ENCODE measurements at places on chromosomes 16 and 17.
A peak's percentile ranks its signal among the peaks of the same experiment; 100 is the strongest.

DNA sequence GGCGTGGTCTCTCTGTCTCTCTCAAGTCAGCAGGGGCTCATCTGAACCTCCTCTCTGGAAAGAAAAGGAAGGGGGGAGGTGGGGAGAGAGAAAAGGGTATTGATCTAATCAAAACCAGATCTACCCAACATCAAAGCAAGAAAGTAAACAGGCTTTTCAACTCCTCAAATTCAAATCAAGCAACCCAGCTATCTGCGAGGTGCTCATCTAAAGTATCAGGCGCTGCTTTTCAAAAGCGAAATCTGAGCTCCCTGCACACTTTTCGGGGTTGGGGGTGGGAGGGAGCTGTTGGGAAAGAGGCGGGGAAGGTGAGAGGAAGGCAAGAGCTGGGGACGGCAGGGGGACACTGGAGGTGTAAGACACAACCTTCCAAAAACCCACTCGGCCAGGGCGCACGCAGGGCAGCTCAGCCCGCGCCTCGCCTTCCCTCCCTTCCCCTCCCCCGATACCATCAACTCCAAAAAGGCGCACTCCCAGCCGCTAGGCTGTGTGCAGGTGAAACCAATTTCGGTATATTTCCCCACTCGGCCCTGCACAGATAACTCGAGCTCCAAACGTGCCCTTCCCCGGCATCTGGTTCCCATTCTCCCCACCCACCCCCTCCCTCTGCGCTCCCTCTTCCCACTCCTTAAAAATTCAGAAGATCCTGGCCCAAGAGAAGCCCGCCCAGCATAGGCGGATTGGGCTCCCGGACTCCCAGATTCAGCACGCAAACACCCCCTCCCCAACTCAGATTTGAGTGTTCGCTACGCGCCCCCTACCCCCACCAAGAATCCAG, 2.6 kb downstream of the AXIN2 start:
- no peak for DNase-seq

DNA sequence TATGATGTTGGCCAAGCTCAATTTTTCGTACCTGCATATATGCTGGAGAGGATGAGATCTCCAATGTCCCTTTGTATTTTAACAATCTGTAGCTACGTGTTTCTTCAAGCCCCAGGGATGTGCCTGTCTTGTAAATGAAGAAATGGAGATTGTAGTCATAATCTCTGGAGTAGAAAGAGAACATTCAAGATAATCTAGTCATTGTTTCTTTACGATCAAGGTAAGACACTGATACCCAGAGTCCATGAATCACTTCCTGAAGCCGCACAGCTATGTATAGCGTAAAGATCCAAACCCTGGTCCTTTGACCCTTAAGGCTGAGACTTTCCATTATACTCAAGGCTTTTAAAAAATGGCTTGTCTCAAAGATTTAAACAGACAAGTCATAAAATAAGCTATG, 205.5 kb downstream of the HS3ST3B1 start:
- no peak for DNase-seq

DNA sequence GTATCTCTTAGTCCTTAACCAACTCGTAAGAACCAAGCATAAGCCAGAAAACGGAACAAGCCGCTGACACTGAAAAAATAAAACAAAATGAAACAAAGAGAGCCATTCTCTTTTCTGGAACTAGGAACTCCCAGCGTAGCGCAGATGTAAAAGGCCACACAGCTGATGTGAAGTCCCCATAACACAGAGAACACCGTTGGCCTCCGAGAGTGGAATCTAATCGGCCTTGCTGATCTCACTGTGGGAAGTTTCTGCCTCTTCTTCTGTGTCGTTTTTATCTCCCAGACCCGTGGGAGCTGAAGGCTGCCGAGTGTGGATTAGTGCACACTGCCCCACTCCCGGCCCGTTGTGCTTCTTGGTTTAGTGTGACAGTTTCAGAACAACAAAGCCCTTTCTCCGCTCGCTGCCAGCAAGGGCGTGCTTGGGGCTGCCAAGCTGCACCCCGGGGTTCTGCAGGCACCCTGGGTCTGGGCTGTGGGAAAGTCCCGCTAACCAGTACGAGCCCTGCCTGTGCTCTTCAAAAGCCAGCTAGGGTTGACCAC, 21.7 kb downstream of the TTYH2 start:
- no peak for DNase-seq

DNA sequence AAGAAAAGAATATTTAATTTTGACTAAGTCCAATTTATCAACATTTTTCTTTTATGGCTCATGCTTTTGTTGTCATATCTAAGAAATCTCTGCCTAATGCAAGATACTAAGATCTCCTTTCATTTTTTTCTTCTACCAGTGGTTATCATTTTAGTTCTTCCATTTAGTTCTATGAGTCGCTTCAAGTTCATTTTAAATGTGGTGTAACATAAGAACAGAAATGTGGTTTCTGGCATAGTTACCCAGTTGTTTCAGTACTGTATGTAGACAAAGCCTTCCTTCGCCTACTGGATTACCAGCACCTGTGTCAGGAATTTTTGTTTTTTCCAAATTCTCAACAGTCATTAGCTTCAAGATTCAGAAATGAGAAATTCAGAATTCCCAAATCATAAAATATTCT, 175.7 kb downstream of the PARN start:
- peak; percentile 61 for DNase-seq

DNA sequence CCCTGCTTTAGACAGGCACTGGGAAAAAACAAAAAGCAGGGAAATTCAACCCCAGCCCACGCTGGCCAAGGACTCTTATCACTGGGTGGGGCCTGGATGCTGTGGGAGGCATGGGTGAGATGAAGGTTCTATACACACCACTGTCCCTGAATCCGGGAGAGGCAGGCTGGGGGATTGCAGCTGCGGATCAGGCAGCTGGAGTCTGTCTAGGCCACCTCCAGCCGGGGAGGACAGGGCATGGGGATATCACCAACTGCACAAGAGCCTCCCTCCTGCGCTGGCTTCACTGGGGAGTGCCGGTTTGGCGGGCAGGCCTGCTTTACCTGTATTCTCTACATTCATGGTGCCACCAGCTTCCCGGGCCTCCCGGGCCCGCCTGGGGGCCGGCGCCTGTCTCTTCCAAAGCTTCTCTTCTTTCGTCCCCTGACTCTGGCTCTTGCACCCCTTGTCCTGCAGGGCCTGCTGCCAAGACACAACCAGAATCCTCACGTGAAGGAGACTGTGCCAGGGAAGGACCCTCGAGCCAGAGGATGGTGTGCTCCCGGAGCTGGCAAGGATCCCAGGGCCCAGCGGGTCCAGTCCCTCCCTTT, 13.9 kb downstream of the KIFC3 start:
- no peak for DNase-seq

GRCh38 chr16:31874366-31875111, 932 bp downstream of the ZNF267 start:
- DNase-seq: peak; percentile 38

DNA sequence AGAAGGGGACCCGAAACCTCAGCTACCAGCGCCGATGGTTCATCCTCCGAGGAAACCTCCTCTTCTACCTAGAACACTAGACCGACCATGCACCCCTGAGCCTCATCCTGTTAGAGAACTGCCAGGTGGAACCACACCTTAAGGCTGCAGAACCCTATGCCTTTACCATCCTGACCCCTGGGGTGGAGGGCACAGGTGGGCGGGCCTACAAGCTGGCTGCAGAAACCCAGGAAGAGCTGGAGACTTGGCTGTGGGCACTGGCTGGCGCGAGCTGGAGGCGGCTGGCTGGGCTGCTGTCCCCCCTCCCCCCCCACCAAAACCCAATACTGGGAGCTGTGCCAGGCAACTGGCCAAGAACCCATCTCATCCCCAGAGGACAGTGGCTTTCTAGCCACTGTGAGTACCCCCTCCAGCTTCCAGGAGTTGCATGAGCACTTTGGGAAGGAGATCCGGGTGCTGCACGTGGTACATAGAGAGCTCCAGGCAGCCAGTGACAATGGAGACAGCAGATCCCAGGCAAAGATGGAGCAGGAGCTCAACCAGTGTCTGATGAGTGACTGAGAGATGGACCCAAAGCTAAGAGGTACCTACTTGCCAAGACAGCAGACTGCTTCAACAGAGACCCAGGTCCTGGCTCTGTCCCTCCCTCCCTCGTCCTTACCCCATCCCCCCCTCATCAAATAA, 1.4 kb upstream of the CD2BP2 start:
- no peak for DNase-seq

DNA sequence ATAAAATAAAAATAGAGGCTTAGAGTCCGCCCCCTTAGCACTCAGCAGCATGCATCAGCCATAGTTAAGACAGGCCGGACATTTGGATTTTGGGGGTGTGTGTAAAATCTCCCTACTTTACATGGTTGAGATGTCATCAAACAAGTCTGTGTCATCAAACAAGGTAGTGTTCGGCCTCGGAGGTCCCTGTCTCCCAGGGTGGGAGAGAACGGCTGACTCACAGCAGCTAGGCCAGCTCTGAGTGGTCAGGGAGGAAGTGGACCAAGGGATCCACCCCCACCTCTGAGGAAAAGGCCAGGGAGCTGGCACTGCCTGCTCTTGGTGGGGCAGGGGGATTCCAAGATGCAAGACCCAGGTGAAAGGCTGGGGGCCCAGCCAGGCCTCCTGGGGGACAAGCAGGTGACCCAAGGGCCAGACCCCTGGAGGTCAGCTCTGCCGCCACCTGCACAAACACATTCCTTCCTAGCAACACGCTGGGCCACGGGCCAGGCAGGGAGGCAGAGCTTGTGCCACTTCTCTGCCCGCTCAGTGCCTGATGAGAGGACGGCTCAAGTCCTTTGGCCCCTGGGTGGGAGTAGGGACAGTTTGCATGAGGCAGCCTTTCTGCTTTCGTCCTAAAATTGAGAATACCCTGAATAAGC, 28.5 kb downstream of the KIFC3 start:
- DNase-seq: no peak

DNA sequence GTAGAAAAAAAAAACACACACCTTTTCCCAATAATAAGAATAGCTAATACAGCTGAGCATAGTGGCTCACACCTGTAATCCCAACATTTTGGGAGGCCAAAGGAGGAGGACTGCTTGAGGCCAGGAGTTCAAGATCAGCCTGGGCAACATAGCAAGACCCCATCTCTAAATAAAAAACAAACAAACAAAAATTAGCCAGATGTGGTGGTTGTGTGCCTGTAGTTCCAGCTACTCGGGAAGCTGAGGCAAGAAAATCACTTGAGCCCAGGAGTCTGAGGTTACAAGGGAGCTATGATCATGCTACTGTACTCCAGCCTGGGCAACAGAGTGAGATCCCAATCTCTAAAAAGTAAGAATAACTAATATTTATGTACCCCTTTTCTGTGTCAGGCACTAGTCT, 42.8 kb upstream of the GFOD2 start:
- no peak for DNase-seq

- DNase-seq: no peak
Observed at GRCh38 chr17:61489719-61490490, 37.7 kb downstream of the TBX4 start.

GRCh38 chr17:63653050-63653449, 30.8 kb downstream of the MAP3K3 start:
- no peak for DNase-seq

- no peak for DNase-seq
Observed at GRCh38 chr17:80631142-80632045, 86.8 kb downstream of the RPTOR start.

- no peak for DNase-seq
Observed at GRCh38 chr17:9672691-9673090, 27.4 kb downstream of the USP43 start.

GRCh38 chr16:86748652-86749051, 170.3 kb downstream of the FOXL1 start:
- no peak for DNase-seq
